H1 (cell line): ENCODE measurements at places on chromosomes 4 and X.

- DNase-seq: no peak
Measured at GRCh38 chr4:44157611-44158277, 290.9 kb downstream of the KCTD8 start.

- no peak for DNase-seq
Measured at GRCh38 chrX:7266288-7266687, 118.3 kb upstream of the PUDP start.

- DNase-seq: no peak
Measured at GRCh38 chr4:30402276-30402675, 317.9 kb upstream of the PCDH7 start.

DNA sequence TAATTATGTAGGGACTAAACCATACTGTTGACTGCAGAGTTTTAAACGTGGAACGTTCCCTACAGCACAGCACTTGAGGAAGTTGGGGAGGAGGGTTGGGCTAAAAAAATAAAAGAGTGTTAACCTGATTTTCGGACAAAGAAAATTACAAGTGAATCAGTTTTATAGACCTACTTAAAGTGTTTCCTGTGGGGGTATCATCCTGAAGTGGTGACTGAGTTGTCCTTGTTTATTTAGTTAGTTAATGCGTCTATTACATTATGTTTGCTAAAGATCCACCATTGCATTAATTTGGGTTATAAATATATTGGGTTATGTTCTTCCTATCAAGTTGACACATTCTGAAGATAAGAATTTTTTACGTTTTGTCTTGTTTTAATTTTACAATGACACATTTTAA, 14.7 kb downstream of the UNC5C start:
- DNase-seq: no peak

- no peak for DNase-seq
Measured at GRCh38 chrX:50691820-50692219, 122.2 kb downstream of the SHROOM4 start.

- DNase-seq: no peak
Measured at GRCh38 chr4:98662626-98663225, 4.3 kb upstream of the TSPAN5 start.

DNA sequence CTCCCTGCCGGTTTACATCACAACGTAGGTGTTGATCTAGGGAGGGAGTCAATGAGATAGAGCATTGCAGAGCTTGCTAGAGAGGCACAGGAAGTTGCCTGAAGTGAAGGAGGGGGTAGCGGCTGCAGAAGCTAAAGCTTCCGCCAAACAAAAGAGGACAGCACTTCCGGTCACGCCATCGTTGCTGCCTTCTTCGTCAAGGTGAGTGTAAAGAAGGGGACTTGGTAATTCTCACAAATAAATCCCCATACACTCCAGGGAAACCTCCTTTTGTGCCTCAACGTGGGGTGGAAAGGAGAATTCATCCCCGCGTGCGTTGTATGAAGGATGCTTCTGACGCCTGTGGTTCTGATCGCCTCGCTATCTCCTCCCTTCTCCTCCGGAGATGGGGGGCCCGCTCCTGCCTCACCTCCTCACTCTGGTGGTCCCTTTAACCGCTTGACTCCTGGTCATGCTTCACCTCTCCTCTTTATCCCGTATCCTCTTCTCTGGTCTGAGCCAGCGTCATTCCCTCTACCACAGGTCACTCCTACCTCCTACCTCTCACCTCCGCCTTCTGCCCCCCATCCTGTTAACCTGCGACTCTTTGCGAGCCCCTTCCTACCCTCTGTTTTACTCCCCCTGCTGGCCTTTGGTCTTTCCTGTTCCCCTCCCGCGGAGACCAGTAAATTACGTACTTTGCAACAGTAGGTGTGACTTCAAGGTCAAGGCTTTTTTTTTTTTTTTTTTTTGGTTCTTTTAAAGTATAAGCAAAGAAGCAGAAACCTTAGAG, 59.9 kb downstream of the GSPT2 start:
- peak; percentile 58 for DNase-seq

DNA sequence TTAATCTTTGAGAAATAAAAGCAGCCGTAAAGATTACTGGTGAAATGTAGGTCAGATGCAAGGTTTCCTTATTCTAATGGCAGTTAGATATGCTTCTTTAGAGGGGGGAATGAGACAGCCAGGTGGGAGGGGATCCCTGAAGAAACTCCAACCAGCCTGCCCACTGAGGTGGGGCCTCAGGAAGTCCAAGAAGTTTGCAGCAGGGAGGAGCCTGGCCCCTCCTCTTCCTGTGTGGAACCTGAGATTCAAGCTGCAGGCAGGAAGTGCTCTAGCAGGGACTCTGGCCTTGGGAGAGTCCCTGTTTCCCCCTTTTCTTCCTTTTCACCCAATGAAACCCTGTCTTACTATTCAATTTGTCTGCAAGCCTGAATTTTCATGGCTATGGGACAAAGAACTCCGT, 101.4 kb upstream of the SLITRK2 start:
- no peak for DNase-seq

GRCh38 chr4:105677709-105678108, 30.8 kb downstream of the INTS12 start:
- no peak for DNase-seq

DNA sequence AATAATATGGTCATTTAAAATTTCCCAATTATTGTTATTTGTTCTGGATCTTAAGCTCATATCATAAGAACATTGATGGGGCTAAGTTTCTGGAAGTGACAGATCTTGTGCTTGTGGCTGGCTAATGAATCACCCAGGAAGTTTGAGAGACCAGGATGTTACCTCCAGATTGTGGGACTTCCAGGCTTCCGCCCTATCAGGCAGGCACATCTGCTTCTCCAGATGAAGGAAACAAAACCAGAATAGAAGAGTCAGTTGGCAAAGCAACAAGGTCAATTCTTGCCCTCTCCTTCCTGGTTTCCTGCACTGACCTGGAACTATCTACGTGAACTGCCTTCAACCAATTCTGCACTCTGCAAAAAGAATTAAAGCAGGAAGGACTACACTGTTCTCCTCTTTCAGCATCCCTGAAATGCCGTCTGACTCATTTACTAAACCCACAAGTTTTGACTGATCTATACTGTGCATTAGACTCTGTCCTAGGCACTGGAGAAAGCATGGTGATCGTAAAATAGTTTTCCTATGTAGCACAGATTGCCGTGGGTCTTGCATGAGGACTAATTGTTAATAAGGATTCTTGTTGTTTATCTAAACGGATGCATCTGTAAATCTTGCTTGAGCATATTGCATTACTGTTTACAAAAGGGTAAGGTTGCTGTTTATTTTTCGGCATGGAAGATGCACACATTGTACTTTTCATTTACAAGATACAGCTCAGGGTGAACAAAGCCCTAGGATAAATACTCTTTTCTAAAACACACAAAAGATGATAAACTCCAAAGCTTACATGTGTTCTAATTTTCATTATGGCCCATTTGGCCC, 74.6 kb downstream of the AMELX start:
- DNase-seq: no peak

DNA sequence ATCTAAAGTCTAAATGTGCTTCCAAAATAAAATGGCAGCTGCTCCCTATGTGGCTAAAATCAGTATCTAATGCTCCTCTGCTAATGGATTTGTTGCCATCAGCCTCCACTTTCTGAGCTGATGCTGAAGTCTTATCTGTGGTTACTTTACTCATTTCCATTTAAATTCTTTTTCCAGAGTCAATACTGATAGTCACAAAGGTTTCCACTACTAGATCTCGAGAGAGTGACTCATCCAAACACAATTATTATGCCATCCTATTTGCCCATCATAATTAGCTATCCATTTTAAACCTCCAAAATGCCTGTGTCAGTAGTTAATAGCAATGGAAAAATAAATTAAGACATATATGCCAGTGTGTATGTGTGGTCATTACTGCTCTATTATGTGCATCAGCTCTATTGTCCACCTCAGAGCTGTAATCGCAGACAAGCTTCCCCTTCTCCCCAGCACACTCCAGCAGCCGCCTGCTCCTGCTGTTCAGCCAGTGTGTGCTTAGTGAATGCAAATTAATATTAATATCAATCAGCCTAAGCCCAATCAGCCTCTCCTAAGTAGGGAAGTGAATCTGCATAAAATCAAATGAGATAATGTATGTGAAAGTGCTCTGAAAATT, 199.8 kb upstream of the ZIC3 start:
- DNase-seq: no peak

- no peak for DNase-seq
Measured at GRCh38 chr4:48854982-48855381, 24.1 kb downstream of the OCIAD1 start.

GRCh38 chr4:74109116-74109869, 10.3 kb upstream of the CXCL2 start:
- no peak for DNase-seq

DNA sequence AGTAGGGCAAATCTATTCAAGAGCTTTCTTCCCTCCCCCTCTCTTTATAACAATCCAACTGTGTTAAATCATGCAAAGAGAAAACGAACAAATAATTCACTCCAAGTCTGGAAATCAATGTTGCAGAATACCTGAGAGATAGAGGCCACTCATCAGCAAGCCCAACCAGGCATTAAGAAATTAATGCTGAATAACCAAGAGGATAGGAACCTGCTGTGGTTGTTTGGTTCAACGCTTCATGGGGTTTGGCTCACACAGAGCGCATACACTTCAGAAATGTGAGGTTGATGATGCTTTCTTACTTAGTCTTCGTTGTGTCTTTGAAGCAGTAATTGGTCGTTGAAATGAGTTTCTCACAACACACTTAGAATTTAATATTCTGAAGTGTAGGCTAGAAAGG, 1540.0 kb upstream of the PABPC4L start:
- DNase-seq: no peak
